ENCODE measurements at places on chromosomes 2 and 18.

- no peak for DNase-seq
These were observed 226.8 kb downstream of the LDLRAD4 start for GRCh38 chr18:13445241-13445897.

GRCh38 chr2:40416486-40416885, 35.4 kb downstream of the SLC8A1 start:
- no peak for DNase-seq

DNA sequence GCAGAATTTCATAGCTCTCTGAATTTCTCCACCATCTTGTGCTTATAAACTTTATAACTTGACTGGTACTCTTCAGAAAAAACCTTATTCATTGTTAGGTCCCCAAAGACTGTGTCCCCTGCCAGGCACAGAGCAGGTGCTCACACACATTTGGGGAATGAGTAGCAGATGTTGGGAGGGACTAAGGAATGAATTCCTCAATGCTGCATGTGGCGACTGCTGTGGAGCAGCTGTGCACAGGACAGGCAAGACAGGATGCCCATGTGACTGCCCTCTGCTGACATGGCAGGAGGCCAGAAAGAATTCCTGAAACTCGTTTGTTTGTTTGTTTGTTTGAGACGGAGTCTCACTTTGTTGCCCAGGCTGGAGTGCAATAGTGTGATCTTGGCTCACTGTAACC, 122.3 kb upstream of the ITGA6 start:
- no peak for DNase-seq

- DNase-seq = no peak
These were observed 20.3 kb downstream of the RMC1 start for GRCh38 chr18:23523429-23524212.

GRCh38 chr2:230956827-230957755, 32.0 kb upstream of the GPR55 start:
- no peak for DNase-seq

DNA sequence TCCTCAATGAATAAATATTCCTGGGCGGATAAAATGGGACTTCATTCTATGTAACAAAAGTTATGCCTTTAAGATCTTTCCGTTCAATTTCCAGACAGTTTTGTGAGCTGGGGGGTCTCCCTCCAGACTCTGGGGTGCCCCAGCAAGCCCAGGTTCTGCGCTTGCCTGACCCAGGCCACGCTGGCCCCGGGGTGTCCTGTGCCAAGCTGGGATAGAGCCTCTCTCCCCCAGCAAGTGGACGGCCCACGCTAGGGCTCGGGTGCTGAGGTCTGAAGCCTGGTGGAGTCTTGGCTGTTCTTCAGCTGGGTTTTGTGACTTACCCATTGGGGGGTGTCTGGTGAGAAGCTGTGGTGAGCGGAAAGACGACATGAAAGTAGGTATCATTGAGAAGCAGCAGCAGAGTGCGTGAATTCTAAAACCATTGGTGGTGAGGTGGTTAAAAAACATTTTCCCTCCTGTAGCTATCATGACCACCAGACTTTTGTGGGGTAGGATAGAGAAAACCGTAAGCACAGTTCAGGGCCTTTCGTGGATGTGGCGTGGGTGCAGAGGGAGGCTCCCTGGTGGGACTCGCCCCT, 346.8 kb downstream of the ANAPC1 start:
- DNase-seq = peak; percentile 11

DNA sequence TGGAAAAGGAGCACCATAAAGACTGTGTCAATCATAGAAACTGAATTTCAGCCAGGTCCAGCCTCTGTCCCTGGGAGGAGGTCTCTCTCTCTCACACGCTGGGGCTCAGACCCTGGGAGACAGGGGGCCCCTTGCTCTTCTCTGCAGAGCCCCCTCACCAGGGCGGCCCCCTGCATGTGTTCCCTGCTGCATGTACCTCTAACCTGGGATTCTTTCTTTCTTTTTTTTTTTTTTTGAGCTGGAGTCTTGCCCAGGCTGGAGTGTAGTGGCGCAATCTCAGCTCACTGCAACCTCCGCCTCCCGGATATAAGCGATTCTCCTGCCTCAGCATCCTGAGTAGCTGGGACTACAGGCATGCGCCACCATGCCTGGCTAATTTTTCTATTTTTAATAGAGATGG, 46.5 kb downstream of the TPO start:
- DNase-seq = no peak

GRCh38 chr2:9492927-9493326, 18.6 kb downstream of the IAH1 start:
- no peak for DNase-seq

- DNase-seq = no peak
These were observed 97.9 kb upstream of the DLX2 start for GRCh38 chr2:172200495-172201085.

DNA sequence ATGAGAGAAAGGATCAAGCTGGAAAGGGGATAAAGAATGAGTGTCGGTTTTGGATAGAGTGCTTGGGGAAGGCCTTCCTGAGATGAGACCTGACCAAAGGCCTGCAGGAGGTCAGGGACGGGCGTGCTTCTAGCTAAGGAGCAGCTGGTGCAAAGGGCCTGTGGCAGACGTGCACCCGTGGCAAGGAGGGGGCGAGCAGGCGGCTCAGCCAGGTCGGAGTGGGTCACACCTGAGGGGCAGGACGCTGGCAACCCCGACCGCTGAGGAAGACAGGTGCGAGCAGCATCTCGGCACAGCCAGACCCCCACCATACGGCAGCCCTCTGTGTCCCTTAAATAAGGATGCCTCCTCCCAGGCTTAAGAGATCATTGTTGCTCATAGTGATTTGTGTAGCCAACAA, 48.1 kb downstream of the ODC1 start:
- DNase-seq = no peak

GRCh38 chr18:32048507-32049091, 30.0 kb downstream of the RNF125 start:
- DNase-seq = no peak

DNA sequence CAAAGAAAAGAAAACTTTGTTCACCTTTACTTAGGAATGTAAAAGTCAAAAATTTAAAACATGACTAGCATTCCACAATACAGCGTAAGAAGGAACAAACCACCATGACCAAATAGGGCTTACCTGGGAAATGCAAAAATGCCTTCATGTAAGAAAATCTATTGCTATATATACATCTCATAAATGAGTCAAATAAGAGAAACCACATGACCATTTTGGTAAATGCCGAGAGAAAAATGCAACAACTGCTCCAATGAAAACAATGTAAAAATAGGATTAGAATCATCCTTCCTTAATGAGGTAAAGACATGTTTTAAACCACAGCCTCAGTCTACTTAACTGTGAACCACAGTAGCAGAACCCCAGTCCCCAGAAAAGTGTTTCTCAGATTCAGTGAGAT, 49.4 kb downstream of the TGOLN2 start:
- no peak for DNase-seq

DNA sequence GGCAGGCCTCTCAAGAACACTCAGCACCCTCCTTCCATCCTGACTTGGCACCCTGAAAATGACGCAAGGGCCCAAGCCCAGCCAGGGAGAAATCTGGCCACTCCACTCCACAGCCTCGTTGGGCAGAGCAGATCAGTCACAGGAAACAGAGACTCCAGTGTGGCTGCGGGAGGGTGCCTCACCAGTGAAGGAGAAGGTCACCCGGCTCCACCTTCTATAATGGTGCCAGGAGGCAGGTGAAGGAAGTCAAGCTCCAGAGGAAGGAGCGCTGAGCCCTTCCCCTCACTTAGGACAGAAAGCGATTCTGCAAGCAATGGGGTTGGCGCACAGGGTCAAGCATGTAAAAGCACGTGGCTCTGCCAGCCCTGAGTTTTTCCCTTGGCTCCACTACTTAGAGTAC, 35.3 kb downstream of the CRACDL start:
- DNase-seq = no peak

- DNase-seq = no peak
These were observed 120.6 kb downstream of the PLB1 start for GRCh38 chr2:28616396-28616999.

GRCh38 chr2:40300391-40300790, 151.5 kb downstream of the SLC8A1 start:
- no peak for DNase-seq

DNA sequence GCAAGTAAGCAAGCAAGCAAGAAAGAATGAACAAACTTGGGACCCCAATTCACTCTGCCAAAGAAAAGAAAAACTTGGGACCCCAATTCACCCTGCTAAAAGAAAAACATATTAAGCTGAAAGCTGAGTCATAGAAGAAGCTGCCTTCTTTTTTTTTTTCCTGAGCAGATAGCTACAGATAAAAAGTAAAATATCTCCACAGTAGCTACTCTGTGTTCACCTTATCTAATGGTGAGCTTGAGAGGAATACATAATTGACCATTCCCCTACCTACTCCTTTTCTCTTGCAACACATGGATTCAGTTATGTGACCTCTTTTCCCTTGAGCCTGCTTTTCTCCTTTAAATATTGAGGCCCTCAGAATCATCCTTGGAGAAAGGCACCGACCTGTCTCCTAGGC, 63.0 kb downstream of the MCFD2 start:
- no peak for DNase-seq

DNA sequence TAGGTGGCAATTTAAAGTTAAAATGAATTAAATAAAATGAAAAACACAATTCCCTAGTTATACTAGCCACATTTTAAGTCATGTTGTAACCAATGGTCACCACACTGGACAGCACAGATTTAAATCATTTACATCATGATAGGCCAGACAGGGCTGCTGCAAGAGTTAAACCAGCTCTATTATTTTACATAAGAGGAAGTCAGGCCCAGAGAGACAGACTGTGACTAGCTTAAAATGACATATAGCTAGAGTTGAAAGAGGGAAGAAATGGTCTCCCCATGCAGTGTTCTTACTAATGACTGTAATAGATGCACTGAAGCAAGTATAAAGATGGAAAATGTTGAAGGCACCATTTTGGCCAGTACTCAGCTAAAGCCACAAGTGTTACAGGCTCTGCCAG, 69.6 kb downstream of the SLC66A3 start:
- no peak for DNase-seq

- DNase-seq = no peak
These were observed 204.6 kb downstream of the RNF144A start for GRCh38 chr2:7121851-7122250.

- DNase-seq = no peak
These were observed 16.8 kb downstream of the CXCR1 start for GRCh38 chr2:218149848-218150440.

DNA sequence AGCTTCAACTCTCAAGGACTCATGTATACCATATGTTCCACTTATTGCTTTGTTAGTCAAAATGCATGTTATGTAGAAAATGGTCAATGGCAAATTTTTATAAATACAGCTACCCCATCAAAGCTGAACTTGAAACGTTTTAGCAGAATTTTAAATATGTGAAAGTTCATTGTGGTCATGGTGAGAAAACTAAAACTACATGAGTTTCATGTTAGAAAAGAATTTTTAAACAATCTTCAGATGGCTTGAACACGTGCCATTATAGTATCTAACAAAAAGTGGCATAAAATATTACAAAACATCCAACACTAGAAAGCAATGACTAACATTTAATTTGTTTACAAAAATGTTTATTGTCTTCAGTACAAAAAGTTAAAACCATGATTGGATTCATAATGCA, 246.0 kb upstream of the KCNJ3 start:
- no peak for DNase-seq

GRCh38 chr2:15687720-15688119, 96.1 kb downstream of the DDX1 start:
- no peak for DNase-seq

DNA sequence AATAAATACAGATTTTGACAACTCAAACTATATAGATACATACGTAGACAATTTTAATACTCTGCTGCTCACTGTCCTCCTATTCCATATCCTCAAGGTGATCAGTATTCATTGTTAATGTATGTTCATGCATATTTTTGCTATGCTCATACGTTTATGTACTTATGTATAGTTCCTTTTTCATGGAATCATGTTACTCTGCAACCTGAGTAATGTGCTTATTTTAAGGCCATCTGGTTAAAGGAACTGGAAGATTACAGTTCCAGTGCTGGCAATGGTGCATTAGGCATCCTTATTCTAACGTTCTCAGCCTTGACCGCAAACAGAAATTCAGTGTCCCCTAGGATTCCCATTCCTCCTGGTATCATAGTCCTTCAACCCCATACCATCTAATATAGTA, 385.0 kb upstream of the TNP1 start:
- DNase-seq = no peak

GRCh38 chr18:66193938-66194337, 410.0 kb downstream of the CDH19 start:
- DNase-seq = no peak

DNA sequence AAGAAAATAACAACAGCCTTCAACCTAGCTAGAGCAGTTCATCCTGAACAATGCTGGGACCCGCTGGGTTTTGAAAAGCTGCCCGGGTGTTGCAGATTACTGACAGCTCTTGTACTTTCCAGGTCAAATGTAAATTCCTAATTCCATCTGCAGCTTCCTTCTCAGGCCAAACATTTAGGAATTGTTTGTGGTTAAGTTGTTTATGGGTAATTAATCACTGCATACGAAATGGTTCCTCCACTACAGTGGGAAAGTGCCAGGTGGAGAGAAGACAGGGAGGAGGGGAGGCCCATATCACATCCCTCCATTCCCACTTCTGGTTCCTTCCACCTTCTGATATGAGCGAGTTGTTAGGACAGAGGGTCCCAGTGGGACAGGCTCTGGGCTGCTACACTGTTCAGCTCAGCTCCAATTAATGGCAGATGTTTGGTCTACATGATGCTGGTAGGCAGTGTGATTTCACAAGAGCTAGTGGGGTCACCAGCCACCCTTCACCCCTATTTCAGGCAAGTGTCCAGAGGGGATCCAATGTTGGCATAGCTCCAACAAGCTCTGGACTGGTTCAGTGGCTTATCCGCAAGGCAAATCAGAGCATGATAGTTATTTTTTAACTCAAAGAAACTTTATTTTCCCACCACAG, 112.9 kb upstream of the ACAA2 start:
- no peak for DNase-seq
